SJCRH30 (cell line): ENCODE measurements at places on chromosomes 1 and 21. TPM values are rescaled to one million over a fixed set of nuclear protein-coding genes. Genes with fewer than 3 reads are reported as not detected.

The UBE4B gene
- 48.1 and 48.7 TPM in 2 replicates for total RNA-seq

- no peak overlapping the region for H3K4me3 ChIP-seq
- H3K4me1 ChIP-seq, result peaks cover 8% of the 10 kb centered on the region
- no peak overlapping the region for H3K27ac ChIP-seq
Measured at GRCh38 chr1:83762039-83762365, 236.9 kb downstream of the TTLL7 start.

DNA sequence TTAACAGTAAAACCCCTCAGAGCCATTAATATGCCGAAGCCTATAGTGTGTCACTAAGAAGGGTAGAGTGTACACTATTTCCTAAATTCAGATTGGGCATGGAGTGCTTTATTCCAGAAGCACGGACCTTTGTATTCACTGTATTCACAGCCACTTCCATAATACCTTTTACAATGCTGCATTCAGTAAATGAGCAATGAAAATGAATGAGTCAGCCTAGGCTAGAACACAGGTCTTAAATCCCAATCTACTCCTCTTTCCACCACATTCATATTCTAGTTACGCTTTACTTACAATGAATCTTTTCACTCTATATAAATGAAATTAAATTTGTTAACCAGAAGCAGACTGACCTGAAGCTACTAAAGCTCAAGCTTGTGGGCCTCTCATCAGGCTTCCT, 13.0 kb upstream of the GORAB start:
- peaks cover 3% of the 10 kb centered on the region; the same call in 1 of the 2 replicates for H3K4me1 ChIP-seq
- no peaks in the 10 kb centered on the region for H3K27me3 ChIP-seq
- H3K36me3 ChIP-seq, result no peaks in the 10 kb centered on the region
- H3K4me3 ChIP-seq, result no peak overlapping the region
- no peak overlapping the region for H3K27ac ChIP-seq

- H3K36me3 ChIP-seq, result no peaks in the 10 kb centered on the region
- DNase-seq, result no peak
- H3K27me3 ChIP-seq, result peaks cover 2% of the 10 kb centered on the region; the same call in 1 of the 2 replicates
- H3K4me3 ChIP-seq, result no peak overlapping the region
Measured at GRCh38 chr1:55381491-55381890, 166.3 kb upstream of the USP24 start.

The REG4 gene
- 0.08 TPM in 1 of 2 replicates, not detected in the other for total RNA-seq

The UTS2 gene
- not detected in 2 replicates for total RNA-seq

DNA sequence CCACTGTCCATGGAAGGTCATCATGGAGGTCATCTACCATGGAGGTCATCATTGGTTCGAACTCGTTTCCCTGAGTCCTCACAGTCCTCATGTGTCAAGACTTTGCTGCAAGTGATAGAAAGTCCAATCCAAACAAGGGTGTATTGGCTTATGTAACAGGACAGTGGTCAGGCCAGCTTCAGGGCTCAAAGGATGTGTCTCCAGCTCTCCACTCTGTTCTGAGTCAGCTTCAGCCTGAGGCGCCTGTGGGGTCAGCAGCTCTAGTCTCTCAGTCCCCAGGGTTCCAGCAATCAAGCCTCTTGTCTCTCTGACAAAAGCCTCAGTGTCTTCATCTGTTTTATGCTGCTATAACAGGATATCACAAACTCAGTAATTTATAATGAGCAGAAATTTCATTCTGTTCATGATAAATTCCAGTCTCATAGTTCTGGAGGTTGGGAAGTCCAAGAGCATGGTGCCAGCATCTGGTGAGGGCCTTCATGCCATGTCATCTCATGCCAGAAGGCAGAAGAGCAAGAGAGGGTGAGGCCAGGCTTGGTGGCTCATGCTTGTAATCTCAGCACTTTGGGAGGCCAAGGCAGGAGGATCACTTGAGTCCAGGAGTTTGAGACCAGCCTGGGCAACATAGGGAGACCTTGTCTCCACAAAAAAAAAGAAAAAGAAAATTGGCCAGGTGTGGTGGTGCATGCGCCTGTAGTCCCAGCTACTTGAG, 19.5 kb downstream of the A3GALT2 start:
- H3K4me1 ChIP-seq, result peaks cover 10% of the 10 kb centered on the region
- H3K27me3 ChIP-seq, result no peaks in the 10 kb centered on the region
- H3K36me3 ChIP-seq, result peaks cover 6% of the 10 kb centered on the region

DNA sequence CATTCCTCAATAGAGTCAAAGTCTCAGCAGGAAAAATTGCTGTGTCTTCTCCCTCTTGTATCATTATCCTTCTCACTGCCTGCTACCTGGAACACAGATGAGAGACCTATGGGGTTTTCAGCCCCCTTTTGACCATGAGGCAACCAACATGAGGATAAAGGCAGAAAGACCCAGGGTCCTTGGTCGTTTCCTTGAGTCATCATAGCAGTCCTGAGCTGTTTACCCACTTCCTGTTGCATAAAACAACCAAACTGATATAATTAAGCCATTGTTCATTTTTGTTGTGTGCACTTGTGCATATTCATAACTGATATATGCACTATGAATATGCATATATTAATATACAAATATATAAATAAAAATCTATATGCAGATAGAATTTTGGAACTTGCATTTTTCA, 188.3 kb upstream of the MAP1LC3C start:
- no peaks in the 10 kb centered on the region for H3K27me3 ChIP-seq
- DNase-seq, result no peak
- no peak overlapping the region for H3K27ac ChIP-seq
- H3K4me3 ChIP-seq, result no peak overlapping the region
- no peaks in the 10 kb centered on the region for H3K36me3 ChIP-seq

GRCh38 chr1:116564426-116564825, 6.4 kb downstream of the CD58 start:
- peaks cover 5% of the 10 kb centered on the region; the same call in 1 of the 2 replicates for H3K36me3 ChIP-seq
- no peak overlapping the region for H3K4me3 ChIP-seq
- H3K27ac ChIP-seq, result no peak overlapping the region
- H3K4me1 ChIP-seq, result no peaks in the 10 kb centered on the region
- H3K27me3 ChIP-seq, result no peaks in the 10 kb centered on the region

DNA sequence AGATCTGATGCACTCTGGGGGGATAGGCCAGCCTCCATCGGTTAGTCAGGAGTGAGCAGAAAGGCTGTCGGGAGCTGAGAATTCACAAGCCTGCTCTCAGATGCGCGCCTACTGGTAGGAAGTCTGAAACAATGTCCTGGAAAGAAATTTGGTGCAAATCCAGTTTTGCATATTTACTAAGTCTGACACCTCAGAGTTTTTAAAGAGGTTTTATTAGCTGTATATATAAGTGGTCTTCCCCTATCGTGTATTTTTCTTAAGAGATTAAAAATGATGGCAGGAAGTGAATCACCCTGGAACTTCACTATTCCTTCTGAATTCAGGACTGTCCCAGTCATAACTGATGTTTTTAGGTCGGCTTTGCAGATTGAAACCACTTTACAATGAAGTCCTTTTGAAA, 99.8 kb upstream of the C1orf105 start:
- no peaks in the 10 kb centered on the region for H3K36me3 ChIP-seq
- no peak overlapping the region for H3K4me3 ChIP-seq
- H3K27ac ChIP-seq, result peak overlapping the region; percentile 65; the same call in 1 of the 2 replicates
- H3K27me3 ChIP-seq, result no peaks in the 10 kb centered on the region
- H3K4me1 ChIP-seq, result peaks cover 14% of the 10 kb centered on the region
- DNase-seq, result no peak

The SETDB1 gene
- total RNA-seq, result 42.8 and 46.2 TPM in 2 replicates

DNA sequence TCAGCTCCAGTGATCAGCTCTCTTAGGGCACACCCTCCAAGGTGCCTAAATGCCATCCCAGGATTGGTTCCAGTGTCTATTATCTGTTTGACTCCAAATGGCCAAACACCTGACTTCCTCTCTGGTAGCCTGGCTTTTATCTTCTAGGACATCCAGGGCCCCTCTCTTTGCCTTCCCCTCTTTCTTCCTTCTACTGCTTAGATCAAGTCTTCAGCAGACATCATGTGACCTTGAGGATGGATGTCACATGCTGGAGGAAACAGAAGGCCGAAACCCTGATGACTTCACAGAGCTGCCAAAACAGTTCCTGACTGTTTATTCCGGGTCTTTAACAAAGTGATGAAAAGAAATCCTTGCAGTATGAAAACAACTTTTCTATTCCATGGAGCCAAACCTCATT, 24.4 kb upstream of the WDR26 start:
- H3K4me3 ChIP-seq, result no peak overlapping the region
- H3K36me3 ChIP-seq, result no peaks in the 10 kb centered on the region
- no peak overlapping the region for H3K27ac ChIP-seq

The FCGR2B gene
- not detected in 2 replicates for total RNA-seq

DNA sequence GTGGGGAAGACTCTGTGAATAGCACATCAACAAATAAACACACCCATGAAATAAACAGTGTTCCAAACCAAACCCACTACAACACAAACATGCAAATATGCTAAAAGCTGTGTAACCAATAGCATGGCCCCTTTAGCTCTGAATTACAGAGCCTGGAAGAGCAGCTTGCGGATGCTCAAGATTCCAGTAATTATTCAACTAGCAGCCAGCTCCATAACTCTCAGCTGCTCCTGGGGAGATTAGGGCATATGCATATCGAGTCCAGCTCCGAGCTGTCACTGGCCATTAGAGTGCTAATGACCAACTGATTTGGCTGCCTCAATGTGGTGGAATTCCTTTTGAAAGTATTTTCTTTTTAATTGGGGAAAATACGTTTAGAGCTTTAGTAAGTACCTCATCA, 207.1 kb downstream of the HHAT start:
- DNase-seq, result peak; percentile 29
- H3K4me3 ChIP-seq, result no peak overlapping the region
- H3K27ac ChIP-seq, result peak overlapping the region; percentile 42
- no peaks in the 10 kb centered on the region for H3K27me3 ChIP-seq

- no peaks in the 10 kb centered on the region for H3K27me3 ChIP-seq
- peak; percentile 4 for DNase-seq
- no peak overlapping the region for H3K4me3 ChIP-seq
- no peaks in the 10 kb centered on the region for H3K4me1 ChIP-seq
- H3K36me3 ChIP-seq, result no peaks in the 10 kb centered on the region
Measured at GRCh38 chr1:98763488-98764150, 102.1 kb downstream of the SNX7 start.

The SH2D1B gene
- total RNA-seq, result 0.08 TPM in 1 of 2 replicates, not detected in the other

DNA sequence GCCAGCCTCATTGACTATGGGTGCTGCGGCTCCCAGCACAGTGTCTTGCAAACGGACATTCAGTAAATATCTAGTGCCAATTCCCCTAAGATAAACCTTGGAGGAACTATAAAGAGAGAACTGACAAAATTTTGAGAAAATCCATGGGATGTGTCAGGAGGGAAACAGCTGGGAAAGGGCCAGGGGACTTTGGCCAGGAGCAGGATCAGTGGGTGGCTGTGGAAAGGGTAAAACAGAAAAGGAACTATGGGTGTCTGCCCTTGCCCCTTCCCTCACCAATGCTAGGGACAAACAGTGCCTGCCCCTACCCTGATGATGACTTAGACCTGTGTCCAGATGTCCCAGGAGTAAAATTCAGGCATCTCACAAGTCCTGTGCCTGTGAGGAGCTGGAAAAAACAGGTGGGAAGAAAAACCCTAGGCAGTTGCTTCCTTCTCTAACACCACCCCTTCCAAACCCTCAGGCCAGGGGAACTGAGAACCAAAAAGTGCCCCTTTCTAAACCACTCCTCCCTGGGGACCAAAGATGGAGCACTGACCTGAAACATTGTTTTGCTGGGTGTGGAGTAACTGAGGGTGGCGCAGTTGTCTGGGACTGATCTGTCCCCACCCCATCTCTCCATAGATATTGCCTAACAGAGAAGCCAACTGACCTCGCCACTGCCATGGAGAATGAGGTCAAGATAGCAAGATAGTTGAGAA, 22.1 kb upstream of the IFNAR2 start:
- no peaks in the 10 kb centered on the region for H3K36me3 ChIP-seq
- H3K27ac ChIP-seq, result no peak overlapping the region
- DNase-seq, result no peak
- no peaks in the 10 kb centered on the region for H3K27me3 ChIP-seq

The S100A2 gene
- 3.2 and 5.5 TPM in 2 replicates for total RNA-seq

The GCSAML gene
- not detected in 2 replicates for total RNA-seq

DNA sequence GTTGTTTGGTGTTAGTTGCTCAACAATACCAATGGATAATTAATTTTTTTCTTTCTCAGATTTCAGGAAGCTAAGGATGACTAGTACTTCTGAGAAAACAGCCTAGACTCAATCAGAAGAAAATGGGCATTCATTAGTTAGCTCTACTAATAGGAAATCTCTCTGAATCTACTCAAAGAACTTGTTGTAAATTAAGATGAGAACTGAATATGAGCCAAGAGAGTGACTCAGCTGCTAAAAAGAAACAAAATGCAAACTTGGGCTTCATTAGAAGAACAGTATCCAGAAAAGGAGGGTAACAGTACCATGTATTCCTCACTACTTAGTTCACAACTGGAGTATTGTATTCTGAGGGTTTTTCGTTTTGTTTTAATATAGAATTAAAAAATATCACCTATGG, 12.5 kb downstream of the FOXJ3 start:
- H3K27me3 ChIP-seq, result no peaks in the 10 kb centered on the region
- H3K36me3 ChIP-seq, result peaks cover 7% of the 10 kb centered on the region
- DNase-seq, result no peak
- H3K4me3 ChIP-seq, result no peak overlapping the region

- no peak overlapping the region for H3K27ac ChIP-seq
- H3K27me3 ChIP-seq, result no peaks in the 10 kb centered on the region
- no peak for DNase-seq
- H3K4me1 ChIP-seq, result no peaks in the 10 kb centered on the region
- H3K4me3 ChIP-seq, result no peak overlapping the region
Measured at GRCh38 chr1:87318056-87318650, 10.5 kb upstream of the LMO4 start.

The KRTAP7-1 gene
- total RNA-seq, result not detected in 2 replicates

The KCNE2 gene
- total RNA-seq, result 0.12 TPM in 1 of 2 replicates, not detected in the other

DNA sequence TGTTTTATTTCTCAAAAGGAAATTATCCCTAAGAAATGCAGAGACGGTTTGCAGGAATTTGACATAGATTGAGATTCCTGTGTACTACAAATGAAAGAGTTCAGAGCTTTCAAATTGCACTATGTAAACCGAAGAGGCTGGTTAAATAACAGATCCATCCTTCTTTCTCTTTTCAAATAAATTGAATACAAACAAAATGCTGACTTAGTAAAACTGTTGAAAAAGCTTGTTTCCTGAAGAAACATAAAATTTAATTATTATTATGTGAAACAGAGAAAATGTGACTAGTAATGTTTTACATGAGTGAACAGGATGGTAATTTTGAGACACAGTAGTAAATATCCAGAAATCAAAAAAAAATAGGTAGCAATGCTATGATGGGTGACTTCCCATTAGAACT, 441.2 kb downstream of the LRRIQ3 start:
- no peak overlapping the region for H3K27ac ChIP-seq
- no peak overlapping the region for H3K4me3 ChIP-seq
- no peaks in the 10 kb centered on the region for H3K36me3 ChIP-seq
- H3K4me1 ChIP-seq, result no peaks in the 10 kb centered on the region
- no peaks in the 10 kb centered on the region for H3K27me3 ChIP-seq
- no peak for DNase-seq

GRCh38 chr21:43597540-43598250, 61.6 kb downstream of the HSF2BP start:
- no peak for DNase-seq
- no peak overlapping the region for H3K4me3 ChIP-seq
- H3K27me3 ChIP-seq, result no peaks in the 10 kb centered on the region
- no peaks in the 10 kb centered on the region for H3K36me3 ChIP-seq
- H3K4me1 ChIP-seq, result peaks cover 44% of the 10 kb centered on the region
- no peak overlapping the region for H3K27ac ChIP-seq

The WASF2 gene
- total RNA-seq, result 38.2 and 43.6 TPM in 2 replicates
